ENCODE measurements at places on chromosomes 2 and 18.
A peak's percentile ranks its signal among the peaks of the same experiment; 100 is the strongest.

DNA sequence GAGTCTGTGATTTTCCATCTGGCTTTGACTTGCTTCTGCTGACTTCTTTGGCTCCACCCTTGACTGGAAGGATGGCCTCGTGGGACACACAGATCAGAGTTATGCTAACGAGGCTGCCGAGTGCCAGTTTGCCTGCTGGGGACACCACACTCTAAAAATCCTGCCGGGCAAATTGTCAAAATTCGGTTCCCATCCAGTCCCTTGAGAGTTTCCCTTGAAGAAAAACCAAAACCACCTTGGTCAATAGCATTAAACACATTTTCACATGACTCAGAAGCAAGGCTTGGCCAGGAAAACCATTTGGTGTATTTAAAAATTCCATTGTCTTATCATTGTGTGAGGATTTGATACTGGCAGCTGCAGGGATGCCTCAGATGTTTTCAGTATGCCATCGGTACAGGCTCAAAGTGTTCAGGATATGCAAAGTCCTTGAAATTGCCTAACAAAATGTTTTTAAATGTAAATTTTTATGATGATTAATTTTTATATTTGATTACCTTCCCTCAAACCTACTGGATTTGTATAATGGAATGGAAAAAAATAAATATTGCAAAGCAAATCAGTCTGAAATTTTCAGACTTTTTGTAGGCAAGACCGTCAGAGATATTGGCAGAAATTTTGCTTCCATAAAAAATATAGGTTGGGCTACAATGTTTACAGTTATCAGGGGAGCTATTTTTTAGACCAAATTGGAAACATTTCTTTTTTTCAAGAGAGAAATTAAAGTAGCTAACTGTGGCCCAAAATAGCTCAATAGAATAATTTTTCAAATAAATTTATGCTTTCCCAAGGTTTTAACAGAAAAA lies 41.6 kb downstream of the KCNE4 start:
- DNase-seq = peak; percentile 58

DNA sequence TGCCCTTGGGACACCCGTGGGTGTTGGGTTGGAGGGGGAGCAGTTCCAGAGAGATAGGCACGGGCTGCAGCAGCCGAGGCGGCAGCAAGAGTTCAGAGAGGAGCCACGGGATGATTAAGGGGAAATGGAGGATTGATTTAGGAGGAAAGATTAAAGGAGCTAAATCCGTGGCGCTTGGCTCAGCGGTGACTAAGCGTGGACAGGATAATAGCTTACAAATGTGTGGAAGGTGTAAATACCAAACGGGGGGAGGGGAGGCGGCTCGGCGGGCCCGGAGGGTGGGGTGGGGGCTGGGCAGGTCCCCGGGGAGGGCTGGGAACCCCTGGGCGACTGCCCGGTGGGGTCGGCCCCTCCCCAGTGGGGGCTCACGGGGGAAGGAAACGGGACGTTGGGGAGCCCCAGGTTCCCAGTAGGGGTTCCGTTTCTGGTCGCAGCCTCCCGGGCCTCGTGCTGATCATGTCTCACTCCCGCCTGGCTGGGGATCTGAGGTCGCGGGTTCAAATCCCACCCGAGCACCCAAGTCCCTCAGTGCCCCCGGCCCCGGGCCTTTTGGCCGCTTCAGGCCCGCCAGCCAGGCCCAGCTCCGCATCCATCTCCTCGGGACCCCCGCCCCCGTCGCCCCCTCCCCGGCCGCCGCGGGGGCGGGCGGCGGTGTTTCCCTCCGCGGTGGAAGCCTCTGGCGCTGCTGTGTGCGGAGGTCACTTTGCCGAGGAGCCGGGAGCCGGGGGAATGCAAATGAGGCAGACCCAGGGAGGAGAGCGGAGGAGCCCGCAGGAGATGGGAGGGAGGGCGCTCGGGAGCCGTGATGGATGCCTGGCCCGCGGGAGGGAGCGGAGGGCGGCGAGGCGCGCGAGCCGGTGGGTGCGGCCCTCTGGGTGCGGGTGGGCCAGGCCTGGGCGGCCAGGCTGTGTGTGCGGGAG lies 8.1 kb downstream of the ASIC4 start:
- peak; percentile 46 for DNase-seq

- DNase-seq = no peak
Observed at GRCh38 chr2:80147690-80148089, 156.9 kb downstream of the LRRTM1 start.

DNA sequence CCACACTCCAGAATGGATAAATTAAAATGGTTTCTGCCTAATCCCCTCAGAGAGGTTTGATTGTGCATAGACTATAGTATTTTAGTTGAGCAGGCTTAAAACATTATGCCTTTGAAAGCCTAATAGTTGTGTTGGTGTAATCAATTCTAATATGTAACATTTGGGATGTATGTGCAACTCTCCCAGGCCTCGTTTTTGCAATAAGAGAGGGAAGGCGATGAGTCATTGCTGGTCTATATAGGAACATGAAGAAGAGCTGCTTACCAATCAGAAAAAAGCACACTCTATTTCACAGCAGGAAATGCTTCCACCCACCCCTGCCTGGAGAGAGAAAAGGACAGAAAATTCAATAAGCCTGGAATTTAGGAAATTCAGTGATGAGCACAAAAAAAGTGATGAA lies 1424.0 kb upstream of the PIK3C3 start:
- DNase-seq = no peak

DNA sequence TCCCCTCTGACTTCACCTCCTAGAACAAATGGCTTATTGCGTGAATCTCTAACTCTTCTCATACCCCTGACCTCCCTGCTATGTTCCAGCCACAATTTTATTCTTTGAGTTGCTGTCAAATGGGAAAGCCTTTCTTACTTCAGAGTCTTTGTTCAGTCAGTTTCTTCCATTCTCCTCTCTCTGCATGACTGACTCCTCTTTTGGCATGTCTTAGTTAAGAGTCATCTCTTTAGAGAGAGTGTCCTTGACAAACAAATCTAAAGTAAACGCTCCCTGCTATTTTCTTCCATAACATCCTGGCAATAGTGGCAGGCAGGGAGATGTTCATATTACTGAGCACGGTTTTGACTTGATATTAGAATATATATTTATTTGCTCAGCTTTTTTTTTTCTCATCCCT lies 170.7 kb upstream of the ERBB4 start:
- DNase-seq = no peak
